ENCODE measurements at places on chromosomes 5 and 9. TPM values are rescaled to one million over a fixed set of nuclear protein-coding genes. Genes with fewer than 3 reads are reported as not detected.

- peak; percentile 97 for DNase-seq
These were observed at the start of gene DPM2 for GRCh38 chr9:127937388-127938297. Gene DPM2 (minus strand): TSS chr9:127937854. CDS start chr9:127937820, 34 bp downstream.

Gene ZFP37
- not detected for total RNA-seq

Gene GDNF
- not detected for total RNA-seq

- no peak for DNase-seq
These were observed 55.9 kb upstream of the BARX1 start for GRCh38 chr9:94010980-94011533.

- DNase-seq, result no peak
These were observed 69.2 kb upstream of the SHB start for GRCh38 chr9:38138276-38138675.

Measured in Karpas-422 (cell line).